Bronchial epithelial cell (primary cell): ENCODE measurements at places on chromosomes 11 and 22. TPM values are rescaled to one million over a fixed set of nuclear protein-coding genes. Genes with fewer than 3 reads are reported as not detected.

GRCh38 chr11:32137263-32137662 is 46.4 kb downstream of the RCN1 start:
- peak; percentile 99 for DNase-seq

- DNase-seq = no peak
Observed at GRCh38 chr11:57202281-57202680, 20.5 kb downstream of the LRRC55 start.

- DNase-seq = no peak
Observed at GRCh38 chr11:2401436-2401984, 960 bp downstream of the TSSC4 start.

GRCh38 chr11:78295991-78296930 is 107.5 kb downstream of the USP35 start:
- no peak for DNase-seq

DNA sequence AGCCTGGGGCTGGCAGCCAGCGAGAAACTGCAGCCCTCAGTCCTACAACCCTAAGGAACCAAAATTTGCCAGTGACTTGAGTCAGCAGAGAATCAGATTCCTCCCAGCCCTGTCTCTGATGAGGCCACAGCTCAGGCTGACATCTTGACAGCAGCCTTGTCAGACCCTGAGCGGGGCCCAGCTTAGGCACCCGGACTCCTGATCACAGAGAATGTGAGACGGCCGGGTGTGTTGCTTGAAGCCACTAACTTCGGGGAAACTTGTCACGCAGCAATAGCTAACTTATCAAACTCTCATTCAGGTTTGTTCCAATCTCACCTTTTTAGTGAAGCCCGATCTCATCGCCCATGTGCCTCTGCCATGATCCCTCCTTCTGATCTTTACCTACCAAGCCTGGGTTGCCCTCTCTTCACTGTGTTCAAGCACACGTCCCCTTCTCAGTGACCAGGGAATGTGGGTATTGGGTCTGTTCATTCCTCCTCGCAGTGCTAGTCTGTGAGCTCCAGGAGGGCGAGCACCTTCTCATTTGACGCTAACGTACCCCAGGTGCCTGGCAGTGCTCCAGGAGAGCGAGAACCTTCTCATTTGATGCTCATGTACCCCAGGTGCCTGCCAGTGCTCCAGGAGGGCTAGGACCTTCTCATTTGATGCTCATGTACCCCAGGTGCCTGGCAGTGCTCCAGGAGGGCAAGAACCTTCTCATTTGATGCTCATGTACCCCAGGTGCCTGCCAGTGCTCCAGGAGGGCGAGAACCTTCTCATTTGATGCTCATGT is 280.7 kb downstream of the BRD1 start:
- DNase-seq = no peak

Gene TMEM218
- total RNA-seq = 28.4 and 29.3 TPM in 2 replicates
